ENCODE measurements at places on chromosomes 4 and X.

DNA sequence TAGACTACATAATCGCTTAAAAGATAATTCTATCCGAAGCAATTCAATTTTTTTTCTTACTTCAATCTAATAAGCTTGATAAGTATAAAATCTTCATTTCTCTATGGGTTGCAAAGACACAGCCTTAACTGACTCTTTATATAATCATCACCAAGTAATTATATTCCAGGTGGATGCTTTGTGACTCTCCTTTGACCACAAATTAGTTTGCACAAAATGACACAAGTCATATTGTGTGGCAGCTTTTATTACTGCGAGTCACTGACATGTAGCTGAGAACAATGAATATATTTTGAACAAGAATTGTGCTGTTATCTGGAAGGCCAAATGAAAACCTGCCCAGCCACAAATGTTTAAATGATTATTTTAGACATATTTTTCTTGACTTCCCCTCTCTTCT lies 1727.8 kb downstream of the ARAP2 start:
- H3K4me1 ChIP-seq, result no peaks in the 10 kb centered on the region
- no peaks in the 10 kb centered on the region for H3K36me3 ChIP-seq
- no peak overlapping the region for H3K27ac ChIP-seq
- no peak overlapping the region for H3K4me3 ChIP-seq
- ATAC-seq, result no peak

GRCh38 chr4:129747756-129748155 lies 651.8 kb downstream of the C4orf33 start:
- no peaks in the 10 kb centered on the region for H3K36me3 ChIP-seq
- H3K27me3 ChIP-seq, result no peaks in the 10 kb centered on the region
- no peak for ATAC-seq

DNA sequence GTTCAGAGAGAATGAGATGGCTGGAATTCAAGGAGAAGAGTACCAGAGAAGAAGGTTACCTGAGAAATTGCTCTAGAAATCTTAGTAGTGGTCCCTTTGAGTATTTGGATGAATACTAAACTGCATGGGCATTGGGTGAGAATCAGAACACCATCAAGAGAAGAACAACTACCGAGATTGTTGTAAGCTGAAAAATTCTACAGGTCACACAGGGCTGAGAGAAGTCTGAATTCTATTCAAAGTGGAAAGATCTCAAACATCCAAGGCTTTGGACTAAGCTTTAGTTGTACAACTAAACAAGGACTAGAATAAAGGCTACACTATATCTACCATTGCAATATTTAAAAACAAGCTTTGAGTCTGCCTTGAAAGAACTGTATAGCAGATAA lies 40.8 kb downstream of the LRBA start:
- peaks cover 28% of the 10 kb centered on the region for H3K36me3 ChIP-seq
- no peak overlapping the region for H3K4me3 ChIP-seq
- no peaks in the 10 kb centered on the region for H3K27me3 ChIP-seq
- peaks cover 59% of the 10 kb centered on the region for H3K4me1 ChIP-seq

DNA sequence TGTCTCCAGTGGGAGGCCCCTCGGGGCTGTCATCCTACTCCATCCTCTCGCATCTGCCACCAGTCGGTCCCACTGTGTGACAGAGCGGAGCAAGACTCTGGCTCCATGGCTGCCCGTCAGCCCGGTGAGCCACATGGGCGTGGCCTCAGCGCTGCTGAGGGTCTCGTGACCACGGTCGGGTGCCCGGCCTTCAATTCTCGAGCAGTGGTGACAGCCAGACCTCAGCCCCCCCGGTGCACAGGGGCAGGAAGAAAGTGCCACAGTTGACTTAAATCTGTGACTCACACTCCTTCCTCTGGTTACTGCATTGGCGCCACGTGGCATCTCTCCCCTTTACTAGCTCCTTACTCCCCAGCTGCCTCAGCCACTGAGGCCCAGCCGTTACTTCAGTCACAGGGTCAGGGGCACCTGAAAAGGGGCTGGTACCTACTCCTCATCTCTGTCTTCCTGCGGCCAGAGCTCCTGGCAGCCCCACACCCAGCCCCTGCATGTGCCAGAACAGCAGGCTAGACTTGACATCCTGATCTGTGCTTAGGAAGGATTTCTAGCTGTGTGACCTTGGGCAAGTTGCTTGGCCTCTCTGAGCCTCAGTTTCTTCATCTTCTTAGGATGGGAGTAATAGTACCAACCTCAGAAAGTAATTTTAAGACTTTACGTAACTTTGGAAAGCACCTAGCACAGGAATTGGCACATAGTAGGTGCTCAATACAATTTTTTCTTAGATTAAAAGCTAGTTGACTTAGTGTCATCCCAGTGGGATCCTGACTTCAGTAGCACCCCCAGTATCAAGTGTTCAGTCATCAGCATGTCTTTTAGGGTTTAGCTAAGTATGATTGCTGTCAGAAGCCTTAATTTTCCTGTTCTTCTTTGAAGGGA lies 66.1 kb downstream of the TNIP2 start:
- peaks cover 60% of the 10 kb centered on the region for H3K4me1 ChIP-seq
- ATAC-seq, result peak; percentile 95
- H3K36me3 ChIP-seq, result peaks cover 58% of the 10 kb centered on the region
- H3K4me3 ChIP-seq, result peak overlapping the region; percentile 71
- peak overlapping the region; percentile 93 for H3K27ac ChIP-seq

DNA sequence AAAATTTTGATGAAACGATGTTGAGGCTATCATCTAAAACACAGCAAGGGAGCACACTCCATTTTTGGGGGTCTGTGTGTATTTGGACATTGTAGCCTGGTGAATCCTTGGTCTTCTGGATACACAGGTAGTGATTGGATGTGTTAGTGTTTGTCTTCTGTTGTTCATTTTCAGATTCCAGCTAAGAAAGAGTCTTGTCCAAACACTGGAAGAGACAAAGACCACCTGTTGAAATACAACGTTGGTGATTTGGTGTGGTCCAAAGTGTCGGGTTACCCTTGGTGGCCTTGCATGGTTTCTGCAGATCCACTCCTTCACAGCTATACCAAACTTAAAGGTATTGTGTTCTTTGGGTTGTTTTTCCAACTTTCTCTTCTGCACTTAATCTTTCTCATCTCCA lies 32.8 kb downstream of the NSD2 start:
- H3K27me3 ChIP-seq, result no peaks in the 10 kb centered on the region
- H3K36me3 ChIP-seq, result peaks cover 64% of the 10 kb centered on the region
- ATAC-seq, result no peak
- H3K4me3 ChIP-seq, result no peak overlapping the region
- H3K27ac ChIP-seq, result no peak overlapping the region
- peaks cover 18% of the 10 kb centered on the region for H3K4me1 ChIP-seq

DNA sequence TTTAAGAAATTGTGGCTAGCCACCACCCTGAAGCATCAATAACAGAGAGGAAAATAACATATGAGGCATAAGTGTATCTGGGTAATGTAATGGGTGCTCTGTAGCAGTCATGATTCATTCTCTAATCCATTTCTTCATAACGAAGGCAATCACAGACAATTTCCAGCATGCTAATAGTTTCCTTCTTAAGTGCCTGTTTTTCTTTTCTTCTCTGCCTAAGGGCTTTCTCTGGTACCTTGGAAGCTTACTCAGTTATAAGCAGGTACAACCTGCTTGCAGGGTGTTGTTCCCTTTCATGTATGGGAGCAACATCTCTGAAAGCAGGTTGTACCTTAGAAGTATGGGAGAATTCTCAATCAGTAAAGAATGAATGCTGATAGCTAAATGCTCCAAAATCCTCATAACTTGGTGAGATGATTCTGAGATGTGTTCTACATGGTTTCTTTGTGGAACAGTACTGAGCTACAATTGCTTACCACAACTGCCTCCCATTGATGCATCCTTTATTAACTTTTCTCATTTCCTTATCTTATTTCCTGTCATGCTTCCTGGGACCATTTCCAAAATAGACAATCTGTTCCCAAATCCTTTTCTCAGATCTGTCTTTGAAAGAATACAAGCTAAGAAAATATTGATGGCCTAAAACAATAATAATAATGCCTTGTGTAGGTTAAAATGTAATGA lies 247.6 kb downstream of the PAPSS1 start:
- H3K27me3 ChIP-seq, result no peaks in the 10 kb centered on the region
- no peak overlapping the region for H3K27ac ChIP-seq
- no peak for ATAC-seq
- H3K4me3 ChIP-seq, result no peak overlapping the region

DNA sequence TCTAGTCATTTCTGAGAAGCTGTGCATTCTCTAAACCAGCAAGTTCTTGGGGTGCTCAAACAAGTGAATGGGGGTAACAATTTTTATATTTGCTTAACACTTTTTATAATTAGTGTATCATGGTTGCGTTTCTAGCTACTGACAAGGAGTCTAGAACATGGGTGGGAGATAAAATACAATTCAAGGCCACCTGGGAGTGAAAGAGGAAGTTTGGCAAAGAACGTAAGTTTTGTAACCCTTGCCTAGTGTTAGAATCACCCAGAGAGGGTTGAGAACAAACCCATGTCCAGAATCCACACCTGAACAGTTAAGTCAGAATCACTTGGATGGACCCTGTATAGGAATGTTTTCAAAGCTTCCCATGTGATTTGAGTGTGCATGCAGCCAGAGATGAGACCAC lies 92.7 kb downstream of the AFF2 start:
- no peak overlapping the region for H3K27ac ChIP-seq
- ATAC-seq, result no peak
- no peaks in the 10 kb centered on the region for H3K4me1 ChIP-seq
- peaks cover 14% of the 10 kb centered on the region for H3K27me3 ChIP-seq
- H3K4me3 ChIP-seq, result no peak overlapping the region

DNA sequence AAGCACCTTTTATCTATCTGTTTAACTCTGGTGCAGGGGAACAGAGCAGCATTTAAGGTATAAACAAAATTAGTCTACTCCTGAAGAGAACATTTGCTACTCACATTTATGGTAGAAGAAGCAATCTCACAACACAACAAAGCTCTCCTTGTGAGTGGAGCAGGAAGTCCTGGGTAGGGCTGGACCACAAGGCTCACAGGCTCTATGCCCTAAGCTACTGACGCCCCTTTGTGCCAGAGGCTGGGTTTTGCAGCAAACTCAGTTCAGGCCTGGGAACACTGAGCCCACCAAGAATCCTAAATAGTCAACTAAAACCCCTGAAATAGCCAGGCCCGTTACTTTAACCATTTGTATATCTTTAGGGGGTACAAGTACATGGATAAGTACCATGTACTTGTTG lies 4.7 kb upstream of the ZXDB start:
- ATAC-seq, result no peak
- no peaks in the 10 kb centered on the region for H3K27me3 ChIP-seq
- H3K36me3 ChIP-seq, result no peaks in the 10 kb centered on the region
- peaks cover 6% of the 10 kb centered on the region for H3K4me1 ChIP-seq
- H3K4me3 ChIP-seq, result no peak overlapping the region

- H3K27ac ChIP-seq, result no peak overlapping the region
- ATAC-seq, result no peak
- no peaks in the 10 kb centered on the region for H3K27me3 ChIP-seq
- H3K4me1 ChIP-seq, result no peaks in the 10 kb centered on the region
- no peaks in the 10 kb centered on the region for H3K36me3 ChIP-seq
- H3K4me3 ChIP-seq, result no peak overlapping the region
These were observed 905.0 kb downstream of the RAB28 start for GRCh38 chr4:12579172-12579571.

GRCh38 chr4:2746891-2747695 lies 9.0 kb downstream of the TNIP2 start:
- H3K27ac ChIP-seq, result peak overlapping the region; percentile 86
- peaks cover 71% of the 10 kb centered on the region for H3K4me1 ChIP-seq
- H3K36me3 ChIP-seq, result peaks cover 53% of the 10 kb centered on the region

DNA sequence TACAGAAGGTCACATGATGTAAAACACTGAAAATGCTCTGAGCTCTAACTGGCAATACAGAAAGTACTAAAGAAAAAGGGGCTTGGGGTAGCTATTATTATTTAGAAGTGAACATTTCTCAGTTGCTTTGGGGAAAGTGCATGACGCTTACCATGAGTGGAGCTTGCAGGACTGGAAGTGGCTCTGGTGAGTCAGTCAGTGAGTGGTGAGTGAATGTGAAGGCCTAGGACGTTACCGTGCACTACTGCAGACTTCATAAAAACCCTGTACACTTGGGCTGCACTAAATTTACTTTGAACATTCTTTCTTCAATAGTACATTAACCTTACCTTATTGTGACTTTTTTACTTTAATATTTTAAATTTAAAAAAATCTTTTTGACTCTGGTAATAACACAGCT lies 89.3 kb upstream of the ENPP6 start:
- peak overlapping the region; percentile 24 for H3K27ac ChIP-seq
- H3K27me3 ChIP-seq, result no peaks in the 10 kb centered on the region
- no peak overlapping the region for H3K4me3 ChIP-seq
- ATAC-seq, result no peak
- H3K4me1 ChIP-seq, result peaks cover 32% of the 10 kb centered on the region

DNA sequence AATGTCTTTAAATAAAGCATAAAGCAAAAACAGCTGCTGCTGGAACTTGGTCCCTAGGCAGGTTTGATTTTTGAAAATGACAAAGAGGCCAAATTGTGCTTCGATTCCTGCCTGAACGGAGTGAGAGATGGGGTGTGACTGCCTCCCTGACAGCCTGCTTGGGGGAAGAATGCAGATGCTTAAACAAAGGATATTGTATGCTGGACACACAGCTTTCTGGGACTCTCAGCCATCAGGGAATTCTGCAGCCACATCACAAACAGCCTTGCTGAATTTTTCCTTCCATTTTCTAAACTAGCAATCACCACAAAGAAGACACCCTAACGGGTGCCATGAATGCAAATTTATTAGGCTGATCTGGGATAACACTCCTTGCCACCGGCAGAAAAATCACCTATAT lies 83.9 kb upstream of the CPEB2 start:
- no peaks in the 10 kb centered on the region for H3K4me1 ChIP-seq
- no peaks in the 10 kb centered on the region for H3K36me3 ChIP-seq
- no peak overlapping the region for H3K27ac ChIP-seq
- H3K27me3 ChIP-seq, result peaks cover 19% of the 10 kb centered on the region
- no peak overlapping the region for H3K4me3 ChIP-seq
- ATAC-seq, result no peak

DNA sequence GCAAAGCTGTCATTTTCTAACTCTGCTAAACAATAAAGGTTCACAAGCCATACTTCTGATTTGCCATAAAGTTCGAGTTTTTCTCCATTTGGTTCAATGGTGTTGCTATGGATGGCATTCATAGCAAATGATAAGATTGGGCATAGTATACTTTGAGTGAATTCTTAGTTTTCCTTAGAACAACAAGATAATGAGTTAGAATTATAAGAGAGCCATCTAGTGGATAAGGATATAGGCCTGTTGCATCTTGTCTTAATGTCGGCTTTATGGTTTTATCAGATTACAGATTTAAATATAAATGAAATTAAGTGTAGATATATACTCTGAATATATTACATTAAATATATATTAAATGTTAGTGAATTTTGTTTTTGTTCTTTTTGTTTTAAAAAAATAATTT lies 644.6 kb downstream of the IL1RAPL1 start:
- no peak overlapping the region for H3K4me3 ChIP-seq
- no peaks in the 10 kb centered on the region for H3K27me3 ChIP-seq
- H3K36me3 ChIP-seq, result no peaks in the 10 kb centered on the region
- ATAC-seq, result no peak
- no peak overlapping the region for H3K27ac ChIP-seq

DNA sequence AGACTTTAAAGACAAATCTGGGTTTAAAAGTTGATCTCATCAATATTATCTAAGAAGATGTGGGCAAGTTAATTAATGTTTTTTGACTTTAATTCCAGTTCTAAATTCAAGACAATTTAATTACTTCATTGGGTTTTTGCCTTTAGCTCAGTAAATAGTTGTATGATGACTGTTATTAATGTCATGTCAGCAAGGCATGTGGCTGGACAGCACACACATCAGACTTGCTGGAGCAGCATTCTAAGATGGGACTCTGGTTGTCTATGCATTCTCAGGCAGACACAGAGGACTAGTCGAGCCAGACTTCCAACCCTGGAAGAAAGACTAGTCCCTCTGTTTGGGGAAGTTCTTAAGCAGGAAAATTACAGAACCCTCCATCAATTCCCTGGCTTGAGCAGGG lies 180.7 kb upstream of the GK2 start:
- ATAC-seq, result no peak
- no peaks in the 10 kb centered on the region for H3K36me3 ChIP-seq
- no peak overlapping the region for H3K27ac ChIP-seq
- no peak overlapping the region for H3K4me3 ChIP-seq
